Ureter (tissue), 1 donor: ENCODE measurements at places on chromosomes 3 and 15. TPM values are rescaled to one million over a fixed set of nuclear protein-coding genes. Genes with fewer than 3 reads are reported as not detected.

SQOR gene
- total RNA-seq = 51.6 TPM

CPNE9 gene
- 0.29 TPM for total RNA-seq

DLEC1 gene
- 5.6 TPM for total RNA-seq

DUOX2 gene
- total RNA-seq = 92.1 TPM

GUCA1C gene
- not detected for total RNA-seq

THBS1 gene
- total RNA-seq = 154 TPM

UACA gene
- 61.8 TPM for total RNA-seq

SELENOK gene
- total RNA-seq = 31.9 TPM

ZNF80 gene
- not detected for total RNA-seq

HYAL1 gene
- 9.8 TPM for total RNA-seq

SERPINI2 gene
- total RNA-seq = 0.55 TPM

C15orf62 gene
- 0.52 TPM for total RNA-seq

TGM4 gene
- total RNA-seq = not detected

VGLL3 gene
- total RNA-seq = 51.7 TPM
